ENCODE measurements at places on chromosomes 7 and 10.

GRCh38 chr7:3309140-3309539, 8.1 kb downstream of the SDK1 start:
- DNase-seq: no peak

DNA sequence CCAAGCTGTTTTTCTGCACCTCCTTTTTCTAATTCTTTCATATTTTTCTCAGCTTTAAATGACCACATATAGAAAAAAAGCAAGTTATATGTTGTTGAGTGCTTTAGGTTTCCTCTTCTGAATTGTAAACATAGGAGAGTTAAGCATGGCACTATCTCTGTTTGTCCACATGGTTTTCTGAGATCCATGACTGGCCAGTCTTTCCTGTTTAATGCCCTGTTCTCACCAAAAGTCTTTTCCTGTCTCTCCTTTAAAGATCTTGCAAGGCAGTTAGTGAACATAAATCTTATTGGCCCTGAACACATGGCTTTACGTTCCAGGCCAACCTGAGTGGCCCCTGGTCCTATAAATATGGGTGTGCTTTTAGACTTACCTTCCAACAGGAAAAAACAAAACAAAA, 19.4 kb downstream of the TRPV5 start:
- DNase-seq: no peak

- DNase-seq: no peak
Measured at GRCh38 chr7:71488308-71488707, 356.4 kb downstream of the GALNT17 start.

- DNase-seq: no peak
Measured at GRCh38 chr7:25895792-25896171, 256.2 kb upstream of the NFE2L3 start.

- DNase-seq: no peak
Measured at GRCh38 chr10:125063256-125063925, 97.0 kb downstream of the CTBP2 start.

GRCh38 chr7:41931263-41931646, 228.4 kb upstream of the INHBA start:
- DNase-seq: no peak

GRCh38 chr7:119545118-119545517, 727.9 kb upstream of the KCND2 start:
- DNase-seq: no peak

DNA sequence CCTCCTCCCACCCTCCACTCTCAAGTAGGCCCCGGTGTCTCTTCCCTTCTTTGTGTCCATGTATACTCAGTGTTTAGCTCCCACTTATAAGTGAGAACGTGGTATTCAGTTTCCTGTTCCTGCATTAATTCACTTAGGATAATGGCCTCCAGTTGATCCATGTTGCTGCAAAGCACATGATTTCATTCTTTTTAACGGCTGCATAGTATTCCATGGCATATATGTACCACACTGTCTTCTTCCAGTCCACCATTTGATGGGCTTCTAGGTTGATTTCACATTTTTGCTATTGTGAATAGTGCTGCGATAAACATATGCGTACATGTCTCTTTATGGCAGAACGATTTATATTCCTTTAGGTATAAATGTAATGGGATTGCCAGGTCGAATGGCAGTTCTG, 51.0 kb downstream of the FAM171A1 start:
- DNase-seq: no peak

DNA sequence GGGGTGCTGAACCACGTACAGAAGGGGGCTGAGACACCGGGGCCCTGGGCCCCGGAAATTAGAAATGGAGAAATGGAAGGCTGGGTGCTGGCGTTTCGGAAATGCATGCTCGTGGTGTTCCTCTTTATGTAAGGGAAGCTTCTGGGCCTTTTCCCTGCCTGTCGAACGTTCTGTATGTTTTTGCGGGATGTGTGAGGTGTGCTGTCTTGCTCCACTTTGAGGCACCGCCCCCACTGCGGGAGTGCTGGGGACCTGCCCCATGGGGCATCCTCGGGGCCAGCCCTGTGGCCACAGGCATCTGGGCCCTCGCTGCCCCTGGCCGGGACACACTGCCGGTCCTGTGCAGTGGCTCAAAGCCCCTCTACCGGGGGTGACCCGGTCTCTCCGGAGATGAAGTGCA, 1.7 kb upstream of the VENTX start:
- DNase-seq: no peak

GRCh38 chr10:4073912-4074311, 288.9 kb upstream of the KLF6 start:
- DNase-seq: no peak

DNA sequence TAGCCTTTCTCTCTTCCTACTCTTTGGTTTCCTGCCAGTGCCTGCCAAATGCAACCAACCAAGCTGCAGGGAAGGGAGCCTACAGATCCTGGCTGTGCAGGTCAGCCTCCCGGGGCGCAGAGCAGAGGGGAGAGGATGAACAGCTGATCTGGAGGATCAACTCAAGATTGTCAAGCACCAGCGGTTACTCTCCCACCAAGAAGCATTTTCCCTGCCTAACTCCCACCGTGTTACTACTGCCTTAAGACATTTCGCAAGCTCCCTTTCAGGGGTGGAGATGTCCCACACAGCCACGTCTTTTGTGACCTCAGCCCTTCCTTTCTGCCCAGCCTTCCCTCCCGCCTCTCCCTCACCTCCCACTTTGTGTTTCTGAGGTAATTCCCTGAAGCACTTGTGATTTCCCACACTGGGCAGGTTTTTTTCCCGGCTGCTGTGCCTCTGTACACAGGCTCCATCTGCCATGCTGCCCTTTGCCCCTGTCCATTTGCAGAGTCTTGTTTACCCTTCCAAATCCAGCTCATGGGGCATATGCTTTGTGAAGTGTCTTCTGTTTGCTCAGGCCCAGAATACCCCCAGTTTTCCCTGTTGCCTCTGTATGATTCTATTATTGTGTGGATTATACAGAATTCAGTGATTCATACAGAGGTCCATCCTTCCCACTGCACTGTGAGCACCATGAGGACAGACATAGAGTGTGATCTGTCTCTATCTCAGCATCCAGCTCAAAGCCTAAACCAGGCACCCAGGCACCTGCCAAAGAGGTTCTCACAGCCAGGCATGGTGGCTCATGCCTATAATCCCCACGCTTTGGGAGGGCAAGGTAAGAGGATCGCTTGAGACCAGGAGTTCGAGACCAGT, 40.9 kb upstream of the PAPSS2 start:
- no peak for DNase-seq

GRCh38 chr10:113711142-113711541, 31.4 kb downstream of the CASP7 start:
- DNase-seq: no peak

DNA sequence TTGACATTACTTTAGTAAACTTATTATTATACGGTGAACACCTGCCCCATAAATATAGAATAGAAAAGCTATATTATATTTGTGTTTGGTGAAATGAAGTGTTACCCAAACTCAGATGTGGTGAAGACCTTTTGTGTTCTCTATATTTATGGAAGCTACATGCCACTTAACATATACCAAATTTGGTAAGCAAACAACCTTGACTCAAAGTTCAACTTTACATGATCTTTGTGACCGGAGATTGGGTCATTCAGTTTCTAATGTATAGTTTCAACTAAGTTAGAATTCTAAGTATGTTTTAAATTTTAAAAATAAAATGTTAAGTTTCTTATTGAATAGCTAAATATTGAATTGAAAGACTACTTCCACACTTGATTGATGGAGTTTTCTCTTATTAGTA, 288.6 kb upstream of the SEMA3D start:
- no peak for DNase-seq

DNA sequence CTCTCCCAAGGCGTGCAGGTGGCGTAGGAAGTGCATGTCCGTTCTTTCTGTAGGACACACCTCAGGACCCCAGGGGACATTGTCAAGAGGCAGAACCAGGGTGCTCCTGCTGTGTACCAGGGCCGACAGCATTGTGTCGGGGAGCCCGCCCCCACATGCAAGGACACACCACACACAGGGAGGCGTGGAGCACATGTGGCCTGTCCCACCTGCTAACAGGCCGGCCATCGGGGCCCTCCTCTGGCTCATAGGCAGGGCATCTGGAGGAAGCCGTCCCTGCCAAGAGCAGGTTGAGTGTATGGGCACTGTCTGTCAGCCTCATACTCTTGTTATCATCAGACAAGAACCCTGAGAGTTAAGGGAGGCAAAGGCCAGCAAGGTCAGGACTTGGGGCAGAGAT, 12.7 kb downstream of the RET start:
- DNase-seq: no peak

Data from stimulated activated CD4-positive, alpha-beta T cell treated with anti-CD3 and anti-CD28 coated beads, Interleukin-1b, Interleukin-23, amount 100 ng/mL, for 4 hours (primary cell).